AG08395 (cell line): ENCODE measurements at places on chromosomes 3 and 15.

GRCh38 chr15:51756482-51756881 lies 5.1 kb downstream of the TMOD2 start:
- DNase-seq, result no peak

DNA sequence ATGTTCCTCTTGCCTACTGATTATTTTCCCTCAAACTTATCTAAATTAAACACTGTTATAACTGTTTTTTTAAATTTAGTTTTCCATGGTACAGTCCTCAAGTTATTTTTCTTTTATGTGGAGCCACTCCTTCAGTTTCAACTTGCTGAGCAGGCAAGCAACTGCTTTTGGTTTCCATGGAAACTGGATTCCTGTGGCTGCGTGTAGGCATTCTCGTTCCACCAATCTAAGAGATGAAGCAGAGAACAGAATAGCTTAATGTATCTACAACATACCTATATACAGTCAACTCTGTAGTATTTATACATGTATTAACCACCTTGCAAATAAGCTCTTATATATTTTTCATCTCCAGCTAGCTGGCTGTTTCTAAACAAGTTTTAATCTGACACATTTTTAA lies 25.8 kb upstream of the ANXA2 start:
- DNase-seq, result peak; percentile 61

GRCh38 chr3:97138914-97139541 lies 324.6 kb downstream of the EPHA6 start:
- DNase-seq, result no peak

- DNase-seq, result no peak
These were observed 1.4 kb downstream of the C3orf22 start for GRCh38 chr3:126557415-126557745.

DNA sequence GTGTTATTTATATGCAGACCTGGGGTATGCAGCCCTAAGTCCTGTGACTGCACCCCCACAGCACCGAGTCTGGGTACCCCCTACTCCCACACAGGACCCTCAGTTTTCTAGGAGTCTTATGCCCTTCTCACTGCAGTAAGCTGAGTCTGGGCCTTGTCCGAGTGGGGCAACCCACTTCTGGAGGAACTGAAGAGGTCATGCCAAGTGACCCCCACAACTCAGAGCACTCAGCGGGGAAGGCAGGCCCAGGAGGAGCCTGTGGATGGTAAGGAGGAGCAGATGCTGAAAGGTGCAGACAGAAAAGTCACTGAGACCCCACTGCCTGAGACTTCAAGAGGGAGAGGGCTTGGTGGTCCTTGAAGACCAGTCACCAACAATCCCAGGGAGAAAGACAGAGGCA lies 56.1 kb upstream of the FGD5 start:
- no peak for DNase-seq

GRCh38 chr3:102478160-102478559 lies 43.3 kb downstream of the ZPLD1 start:
- no peak for DNase-seq

DNA sequence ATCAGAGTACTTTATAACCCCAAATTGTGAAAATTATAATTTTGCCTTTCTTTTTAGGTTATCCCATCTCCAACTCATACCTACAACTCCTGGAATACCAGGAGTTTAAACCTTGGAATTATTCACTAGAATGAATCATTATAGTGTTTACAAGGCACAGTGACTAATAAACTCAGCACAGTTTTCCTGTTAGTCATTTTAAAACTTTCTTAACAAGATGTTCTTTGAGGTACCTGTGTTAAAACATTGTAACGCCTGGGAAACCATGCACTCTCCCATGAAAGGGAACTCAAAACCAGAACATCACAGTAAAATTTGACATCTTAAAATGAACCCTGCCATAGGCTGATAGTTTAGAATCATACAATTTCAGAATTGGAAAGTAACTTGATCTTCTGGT lies 132.4 kb upstream of the OSTN start:
- DNase-seq, result no peak

GRCh38 chr3:134850761-134851160 lies 55.7 kb downstream of the EPHB1 start:
- no peak for DNase-seq

GRCh38 chr3:129688271-129688895 lies 81.9 kb upstream of the PLXND1 start:
- peak; percentile 60 for DNase-seq

DNA sequence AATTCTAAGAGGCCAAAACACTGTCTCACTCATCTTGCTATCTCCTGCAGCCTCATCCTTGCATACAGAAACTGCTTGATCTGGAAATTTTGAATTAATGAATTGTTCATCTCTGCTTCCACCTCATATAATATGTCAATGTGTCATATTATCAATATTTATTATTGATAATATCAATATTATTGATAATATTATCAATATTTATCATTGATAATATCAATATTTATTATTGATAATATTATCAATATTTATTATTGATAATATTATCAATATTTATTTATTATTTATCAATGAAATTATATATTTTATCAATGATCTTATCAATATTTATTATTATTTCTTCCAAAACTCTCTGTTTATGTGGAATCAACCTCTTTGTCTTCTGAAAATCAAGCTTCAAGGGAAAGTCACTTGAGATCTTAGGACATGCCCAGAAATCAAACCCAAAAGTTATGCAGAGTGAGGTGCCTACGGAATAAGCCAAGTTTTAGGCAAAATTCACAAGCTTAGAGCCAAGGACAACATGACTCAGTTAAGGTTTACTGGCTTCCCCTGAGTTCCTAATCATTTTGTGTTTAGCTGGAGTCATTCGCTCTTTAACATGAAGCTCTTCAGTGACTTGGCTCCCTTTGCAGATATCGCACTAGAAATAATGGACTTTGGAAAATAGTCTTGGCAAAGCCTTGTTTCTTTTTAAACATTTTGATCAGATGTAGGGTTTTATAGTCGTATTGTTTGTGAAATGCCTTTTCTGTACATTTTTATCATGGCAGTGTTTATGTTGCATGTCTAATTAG lies 297.1 kb upstream of the RARB start:
- no peak for DNase-seq

DNA sequence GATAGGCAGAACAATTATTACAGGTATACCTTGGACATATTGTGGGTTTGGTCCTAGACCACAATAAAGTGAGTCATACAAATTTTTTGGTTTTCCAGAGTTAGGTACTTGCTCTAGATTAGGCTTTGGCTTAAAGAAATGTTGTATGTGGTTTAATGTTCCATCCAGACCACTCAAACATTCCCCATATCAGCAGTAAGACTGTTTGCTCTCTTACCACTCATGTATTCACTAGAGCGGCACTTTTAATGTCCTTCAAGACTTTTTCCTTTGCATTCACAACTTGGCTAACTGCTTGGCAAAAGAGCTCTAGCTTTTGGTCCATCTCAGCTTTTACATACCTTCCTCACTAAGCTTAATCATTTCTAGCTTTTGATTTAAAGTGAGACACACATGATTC lies 250.5 kb upstream of the SETMAR start:
- DNase-seq, result no peak

DNA sequence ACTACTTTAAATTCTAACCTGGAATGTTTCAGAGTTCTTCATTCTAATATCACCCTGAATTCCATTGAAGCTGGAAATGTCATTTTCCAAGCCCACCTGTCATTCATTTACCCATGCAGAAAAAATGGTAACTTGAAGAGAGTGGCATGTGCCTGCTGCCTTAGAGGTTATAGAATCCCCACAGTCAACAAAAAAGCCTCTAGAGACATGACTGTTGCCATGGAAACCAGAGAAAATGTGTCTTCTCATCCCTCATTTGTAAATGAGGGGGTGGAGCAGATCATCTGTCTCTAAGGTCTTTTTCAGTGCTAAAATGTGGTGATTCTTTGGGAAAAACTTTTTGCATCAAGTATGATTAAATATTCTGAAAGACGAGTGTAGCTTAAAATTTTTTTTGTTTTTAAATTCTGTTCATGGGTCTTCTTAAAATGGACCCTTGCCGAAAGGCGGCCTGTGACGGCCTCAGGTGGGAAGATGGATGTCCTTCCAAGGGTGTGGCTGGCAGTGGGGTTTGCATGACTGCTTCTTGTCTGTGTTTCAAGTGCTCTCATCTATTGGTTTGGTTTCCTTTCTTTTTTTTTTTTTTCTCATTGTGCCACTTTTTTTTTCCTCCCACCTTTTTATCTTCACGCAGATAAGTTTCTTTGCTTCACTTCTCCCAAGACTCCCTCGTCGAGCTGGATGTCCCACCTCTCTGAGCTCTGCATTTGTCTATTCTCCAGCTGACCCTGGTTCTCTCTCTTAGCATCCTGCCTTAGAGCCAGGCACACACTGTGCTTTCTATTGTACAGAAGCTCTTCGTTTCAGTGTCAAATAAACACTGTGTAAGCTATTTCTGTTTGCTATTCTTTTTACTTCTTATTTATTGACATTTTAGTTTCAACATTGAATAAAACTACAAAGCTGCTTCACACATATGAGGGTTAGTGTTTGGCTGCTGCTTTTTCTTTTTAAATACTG lies 23.0 kb downstream of the TPM1 start:
- no peak for DNase-seq

DNA sequence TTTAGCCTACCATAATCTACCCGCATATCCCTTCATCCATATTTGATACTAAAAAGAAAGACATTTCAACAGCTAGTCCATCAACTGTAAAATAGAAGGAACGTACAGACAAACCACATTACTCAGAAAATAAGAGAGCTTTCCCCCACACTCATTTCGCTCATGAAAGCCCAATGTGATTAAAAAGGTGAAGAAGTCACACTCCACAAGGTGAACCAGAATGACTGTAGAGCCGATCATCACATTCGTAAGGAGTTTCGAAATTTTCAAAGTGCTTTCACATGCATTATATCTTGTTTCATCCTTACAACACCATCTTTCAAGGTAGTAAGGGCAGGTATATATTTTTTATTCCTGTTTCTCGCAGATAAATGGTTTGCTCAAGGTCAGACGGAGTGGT lies 225.3 kb downstream of the FOXP1 start:
- DNase-seq, result no peak

GRCh38 chr3:160001850-160002623 lies 13.4 kb downstream of the IL12A start:
- no peak for DNase-seq

DNA sequence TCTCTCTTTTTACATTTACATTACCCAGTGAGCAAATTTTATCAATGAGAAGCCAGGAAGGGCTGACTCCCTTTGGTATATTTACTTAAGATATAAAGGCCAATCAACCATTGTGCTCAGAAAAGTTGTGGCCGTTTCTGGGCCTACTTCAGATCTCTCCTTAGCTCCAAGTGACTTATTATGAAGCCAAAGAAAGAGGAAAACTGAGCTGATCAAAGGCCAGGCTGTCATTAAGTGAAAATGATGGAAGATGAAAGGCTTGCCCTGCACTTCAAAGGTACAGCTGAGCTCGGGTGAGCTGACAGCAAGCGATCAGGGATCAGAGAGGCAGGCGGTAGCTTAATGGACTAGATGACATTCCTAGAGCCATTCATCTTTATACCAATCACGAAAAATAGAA lies 24.8 kb downstream of the VGLL4 start:
- no peak for DNase-seq

DNA sequence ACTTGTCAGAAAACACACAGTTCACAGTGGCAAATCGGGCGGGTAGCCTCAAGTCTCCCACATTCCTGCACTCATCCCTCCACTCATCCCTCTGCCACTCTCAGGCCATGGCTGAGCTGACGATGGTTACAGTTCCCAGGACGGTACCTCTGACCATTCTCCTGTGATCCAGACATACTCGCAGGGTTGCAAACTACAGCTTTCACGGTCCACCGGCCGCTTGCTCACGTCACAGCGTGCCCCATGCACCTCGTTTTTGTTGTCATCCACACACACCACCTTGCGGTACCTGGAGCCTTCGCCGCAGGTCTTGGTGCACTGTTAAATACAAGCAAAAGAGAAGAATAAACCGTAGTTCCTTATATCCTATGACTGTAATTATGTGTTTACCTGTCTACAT lies 137.1 kb downstream of the ADAMTS9 start:
- no peak for DNase-seq

DNA sequence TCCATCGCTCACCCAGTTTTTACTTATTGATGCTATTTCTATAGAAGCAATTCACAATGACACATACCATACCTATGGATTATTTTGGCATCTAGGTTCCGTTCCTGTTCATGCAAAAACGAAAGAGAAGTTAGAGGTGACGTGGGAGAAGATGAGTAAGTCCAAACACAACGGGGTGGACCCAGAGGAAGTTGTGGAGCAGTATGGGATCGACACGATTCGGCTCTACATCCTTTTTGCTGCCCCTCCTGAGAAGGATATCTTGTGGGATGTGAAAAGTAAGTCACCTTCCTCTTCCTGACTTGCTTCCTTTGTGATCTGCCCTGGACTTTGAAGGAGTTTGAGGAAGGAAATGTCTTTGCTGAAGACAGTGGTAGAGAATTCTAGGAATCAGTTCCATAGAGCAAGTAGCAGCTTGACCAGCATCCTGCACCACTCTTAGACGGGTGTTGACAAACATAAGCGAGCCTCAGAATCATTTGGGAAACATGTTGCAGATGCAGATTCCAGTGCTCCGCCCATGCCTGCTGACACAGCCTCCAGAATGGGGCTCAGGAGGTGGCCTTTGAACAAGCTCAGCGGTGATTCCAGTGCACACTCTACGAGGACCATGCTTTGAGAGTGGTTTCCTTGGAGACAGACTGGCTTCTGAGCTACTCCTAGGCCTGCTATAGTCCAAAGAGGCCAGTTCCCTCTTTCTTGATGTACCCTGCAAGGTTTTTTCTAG lies 78.4 kb upstream of the LIMD1 start:
- no peak for DNase-seq

GRCh38 chr3:17125738-17126442 lies 241.1 kb downstream of the PLCL2 start:
- no peak for DNase-seq

GRCh38 chr15:96345560-96346399 lies 15.3 kb downstream of the NR2F2 start:
- peak; percentile 83 for DNase-seq

- DNase-seq, result no peak
These were observed 36.4 kb downstream of the MB21D2 start for GRCh38 chr3:192881159-192881786.

DNA sequence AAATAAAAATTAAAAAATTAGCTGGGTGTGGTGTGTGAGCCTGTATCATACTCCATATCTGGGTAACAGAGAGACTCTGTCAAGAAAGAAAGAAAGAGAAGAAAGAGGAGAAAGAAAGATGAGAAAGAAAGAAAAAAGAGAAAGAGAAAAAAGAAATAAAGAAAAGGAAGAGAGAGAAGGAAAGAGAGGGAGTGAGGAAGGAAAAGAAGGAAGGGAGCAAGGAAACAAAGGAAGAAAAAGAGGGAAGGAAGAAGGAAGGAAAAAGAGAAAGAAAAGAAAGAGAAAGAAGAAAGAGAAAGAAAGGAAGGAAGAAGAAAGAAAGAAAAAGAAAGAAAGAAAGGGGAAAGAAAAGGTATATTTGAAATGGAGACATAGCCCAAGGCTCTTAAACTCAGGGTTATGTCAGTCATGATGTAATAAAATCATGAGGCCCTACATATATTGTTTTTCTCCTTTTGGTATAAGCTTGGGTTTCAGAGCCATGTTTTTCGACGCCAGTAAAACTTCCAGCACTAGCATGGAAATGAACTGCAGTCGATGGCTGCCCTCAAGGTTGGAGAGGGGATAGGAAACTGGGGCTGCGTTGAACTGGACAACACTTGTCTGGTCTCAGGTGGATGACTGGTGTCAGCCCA lies 38.0 kb upstream of the RFTN1 start:
- no peak for DNase-seq
